Tibial nerve (tissue), 4 donors: ENCODE measurements at places on chromosomes 5 and 9. TPM values are rescaled to one million over a fixed set of nuclear protein-coding genes. Genes with fewer than 3 reads are reported as not detected.

The GALT gene
- total RNA-seq, result 67.3 TPM

The CD180 gene
- total RNA-seq, result 0.21 TPM

The OMD gene
- 56.2 TPM for total RNA-seq

The IRGM gene
- not detected for total RNA-seq

The PKN3 gene
- 7.3 TPM for total RNA-seq

The WDR38 gene
- total RNA-seq, result not detected

The ZDHHC11 gene
- total RNA-seq, result 1.1 TPM

The HNRNPH1 gene
- total RNA-seq, result 661 TPM

The IL9 gene
- not detected for total RNA-seq

DNA sequence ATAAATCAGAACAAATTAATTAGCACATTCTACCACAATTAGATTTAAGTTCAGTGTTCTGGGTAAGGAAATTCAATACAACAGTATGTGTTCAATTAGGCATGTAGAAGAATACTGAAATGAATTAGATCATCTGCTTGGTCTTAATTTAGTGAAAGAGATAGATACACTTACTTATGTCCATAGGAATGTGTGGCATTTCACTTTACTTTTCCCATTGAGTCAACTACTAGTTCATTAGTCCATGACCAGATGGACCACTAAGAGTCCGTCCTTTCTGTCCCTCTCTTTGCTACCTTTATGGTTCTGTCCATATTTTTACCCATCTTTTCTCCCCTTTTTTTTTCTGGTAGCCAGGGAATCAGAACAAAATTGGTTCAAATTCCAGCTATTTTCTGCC, 276.9 kb downstream of the OSTF1 start:
- H3K27ac ChIP-seq, result no peak overlapping the region
- H3K4me3 ChIP-seq, result no peak overlapping the region

DNA sequence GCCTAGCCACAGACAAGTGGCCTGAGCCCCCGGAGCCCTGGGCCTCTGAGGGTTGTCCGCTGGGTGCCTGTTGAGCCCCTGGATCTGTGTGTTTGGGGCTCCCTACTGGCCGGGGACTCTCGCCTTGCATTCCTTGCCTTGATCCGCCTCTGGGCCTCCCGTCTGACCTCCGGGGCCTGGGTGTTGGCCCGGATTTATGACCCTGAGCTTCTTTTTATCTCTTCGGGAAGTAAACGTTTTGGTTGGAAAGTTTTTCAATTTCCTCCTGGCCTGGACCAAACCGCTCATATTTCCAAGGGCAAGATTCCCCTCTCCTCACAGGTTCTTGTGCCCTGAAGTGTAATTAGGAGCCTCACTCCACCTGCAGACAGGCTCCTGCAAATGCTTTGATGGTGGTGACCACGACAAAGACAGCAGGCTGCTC, 69.3 kb upstream of the EGFLAM start:
- no peak overlapping the region for H3K4me3 ChIP-seq
- H3K27ac ChIP-seq, result no peak overlapping the region
- no peaks in the 10 kb centered on the region for H3K27me3 ChIP-seq
- no peak for DNase-seq
- no peaks in the 10 kb centered on the region for H3K4me1 ChIP-seq
- H3K36me3 ChIP-seq, result no peaks in the 10 kb centered on the region

GRCh38 chr5:172901012-172901780, 58.0 kb upstream of the RPL26L1 start:
- peak overlapping the region; percentile 84 for H3K27ac ChIP-seq
- peaks cover 34% of the 10 kb centered on the region for H3K4me1 ChIP-seq
- peaks cover 24% of the 10 kb centered on the region for H3K36me3 ChIP-seq
- no peaks in the 10 kb centered on the region for H3K27me3 ChIP-seq

- H3K27me3 ChIP-seq, result no peaks in the 10 kb centered on the region
- H3K4me1 ChIP-seq, result no peaks in the 10 kb centered on the region
- no peak overlapping the region for H3K4me3 ChIP-seq
These were observed 33.5 kb downstream of the RAB24 start for GRCh38 chr5:177269976-177270375.

GRCh38 chr9:13070612-13071595, 208.6 kb downstream of the MPDZ start:
- no peaks in the 10 kb centered on the region for H3K27me3 ChIP-seq
- H3K4me3 ChIP-seq, result no peak overlapping the region
- H3K36me3 ChIP-seq, result no peaks in the 10 kb centered on the region
- no peak overlapping the region for H3K27ac ChIP-seq
- no peaks in the 10 kb centered on the region for H3K4me1 ChIP-seq

DNA sequence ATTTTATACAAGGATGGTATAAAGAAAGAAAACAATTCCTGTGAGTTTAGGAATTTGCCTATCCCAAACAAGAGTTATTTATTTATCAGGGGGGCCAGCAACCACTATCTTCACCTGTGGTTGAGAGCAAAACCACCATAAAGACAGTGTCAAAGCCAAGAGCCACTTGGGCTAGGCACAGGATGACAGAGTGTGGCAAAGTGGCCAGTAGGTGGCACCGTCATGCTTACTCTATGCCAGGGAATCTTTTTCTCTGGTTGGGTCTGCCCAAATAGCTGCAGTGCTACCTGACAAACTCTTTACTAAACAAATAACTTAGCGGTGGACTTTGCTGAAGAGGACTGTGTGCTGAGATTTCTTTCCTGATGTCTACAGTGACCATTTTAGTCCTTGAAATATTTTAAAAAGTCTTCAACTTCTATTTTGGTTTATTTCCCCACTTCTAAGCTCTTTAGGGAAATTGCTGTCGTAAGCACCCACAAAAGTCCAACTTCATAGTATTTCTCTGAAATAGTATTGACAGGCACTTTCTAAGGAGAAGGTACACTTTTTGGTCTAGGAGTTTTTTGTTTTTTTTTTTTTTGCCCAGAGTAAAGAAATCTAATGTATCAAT, 285.0 kb downstream of the RFX3 start:
- no peaks in the 10 kb centered on the region for H3K4me1 ChIP-seq
- H3K4me3 ChIP-seq, result no peak overlapping the region

- no peaks in the 10 kb centered on the region for H3K27me3 ChIP-seq
- H3K27ac ChIP-seq, result no peak overlapping the region
- H3K4me3 ChIP-seq, result no peak overlapping the region
- DNase-seq, result no peak
These were observed 16.3 kb upstream of the PLEKHG4B start for GRCh38 chr5:75331-76320.

- H3K4me1 ChIP-seq, result no peaks in the 10 kb centered on the region
- no peaks in the 10 kb centered on the region for H3K36me3 ChIP-seq
- peak within 1 kb of the TSS; percentile 75 for H3K27ac ChIP-seq
- no peaks in the 10 kb centered on the region for H3K27me3 ChIP-seq
- H3K4me3 ChIP-seq, result peak within 1 kb of the TSS; percentile 40
These were observed at the start of gene ZNF300 for GRCh38 chr5:150904479-150905311. TSS of gene ZNF300 (minus strand) at chr5:150904980. CDS start at chr5:150903155, 1,825 bp downstream.

GRCh38 chr9:131191857-131192256, 66.5 kb downstream of the NUP214 start:
- H3K27ac ChIP-seq, result no peak overlapping the region
- DNase-seq, result no peak
- no peaks in the 10 kb centered on the region for H3K36me3 ChIP-seq
- H3K27me3 ChIP-seq, result no peaks in the 10 kb centered on the region

DNA sequence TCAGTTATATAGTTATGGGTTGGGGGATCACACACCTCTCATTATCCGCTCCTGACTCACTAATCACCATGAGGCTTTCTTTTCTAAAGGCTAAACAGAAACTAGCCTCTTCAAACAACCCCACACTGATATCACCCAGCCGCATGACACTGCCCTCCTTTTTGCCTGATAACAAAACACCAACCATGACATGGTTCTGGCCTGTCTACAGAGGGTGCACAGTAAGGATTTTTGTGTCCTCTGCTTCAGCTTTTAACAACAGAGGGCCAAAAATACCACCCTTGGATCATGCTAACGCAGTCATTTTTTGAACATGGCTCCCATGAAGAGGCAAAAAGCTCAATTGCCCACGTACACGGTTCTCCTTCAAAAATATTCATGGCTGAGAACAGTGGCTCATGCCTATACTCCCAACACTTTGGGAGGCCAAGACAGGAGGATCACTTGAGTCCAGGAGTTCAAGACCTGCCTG, 4.0 kb downstream of the CMBL start:
- no peaks in the 10 kb centered on the region for H3K27me3 ChIP-seq
- no peaks in the 10 kb centered on the region for H3K4me1 ChIP-seq
- DNase-seq, result no peak

- DNase-seq, result no peak
- H3K4me3 ChIP-seq, result no peak overlapping the region
- H3K36me3 ChIP-seq, result no peaks in the 10 kb centered on the region
- no peaks in the 10 kb centered on the region for H3K4me1 ChIP-seq
These were observed 364.1 kb downstream of the MAN2A1 start for GRCh38 chr5:110053824-110054223.

GRCh38 chr9:128370367-128370751, 815 bp upstream of the URM1 start:
- peaks cover 17% of the 10 kb centered on the region for H3K4me1 ChIP-seq
- H3K36me3 ChIP-seq, result no peaks in the 10 kb centered on the region
- peak overlapping the region; percentile 61 for H3K4me3 ChIP-seq
- no peak for DNase-seq
- H3K27me3 ChIP-seq, result no peaks in the 10 kb centered on the region

DNA sequence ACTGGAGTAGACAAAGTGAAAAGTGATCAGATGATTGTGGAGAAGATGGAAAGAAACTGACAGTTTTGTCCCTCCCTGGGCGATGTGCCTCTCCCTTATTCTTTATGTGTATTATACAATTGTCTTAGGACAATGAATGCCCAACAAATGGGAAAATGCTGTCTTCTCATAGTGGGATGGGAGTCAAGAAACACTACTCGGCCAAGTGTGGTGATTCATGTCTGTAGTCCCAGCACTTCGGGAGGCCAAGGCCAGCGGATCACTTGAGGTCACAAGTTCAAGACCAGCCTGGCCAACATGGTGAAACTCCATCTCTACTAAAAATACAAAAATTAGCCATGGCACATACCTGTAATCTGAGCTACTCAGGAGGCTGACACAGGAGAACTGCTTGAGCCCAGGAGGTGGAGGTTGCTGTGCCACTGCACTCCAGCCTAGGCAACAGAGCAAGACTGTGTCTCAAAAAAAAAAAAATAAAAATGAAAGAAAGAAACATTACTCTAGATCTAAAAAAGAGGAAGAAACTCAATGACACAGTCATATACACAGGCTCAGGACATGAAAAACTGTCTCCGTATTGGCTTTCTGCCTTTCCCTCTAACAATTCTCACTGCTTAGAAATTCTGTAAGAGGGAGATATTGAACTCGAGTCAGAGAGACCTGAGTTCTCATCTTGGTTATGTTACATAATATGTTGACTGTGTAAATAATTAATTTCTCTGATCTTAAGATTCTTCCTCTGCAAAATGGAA, 67.9 kb upstream of the TARS1 start:
- no peak for DNase-seq
- peaks cover 5% of the 10 kb centered on the region for H3K4me1 ChIP-seq
- no peak overlapping the region for H3K27ac ChIP-seq

DNA sequence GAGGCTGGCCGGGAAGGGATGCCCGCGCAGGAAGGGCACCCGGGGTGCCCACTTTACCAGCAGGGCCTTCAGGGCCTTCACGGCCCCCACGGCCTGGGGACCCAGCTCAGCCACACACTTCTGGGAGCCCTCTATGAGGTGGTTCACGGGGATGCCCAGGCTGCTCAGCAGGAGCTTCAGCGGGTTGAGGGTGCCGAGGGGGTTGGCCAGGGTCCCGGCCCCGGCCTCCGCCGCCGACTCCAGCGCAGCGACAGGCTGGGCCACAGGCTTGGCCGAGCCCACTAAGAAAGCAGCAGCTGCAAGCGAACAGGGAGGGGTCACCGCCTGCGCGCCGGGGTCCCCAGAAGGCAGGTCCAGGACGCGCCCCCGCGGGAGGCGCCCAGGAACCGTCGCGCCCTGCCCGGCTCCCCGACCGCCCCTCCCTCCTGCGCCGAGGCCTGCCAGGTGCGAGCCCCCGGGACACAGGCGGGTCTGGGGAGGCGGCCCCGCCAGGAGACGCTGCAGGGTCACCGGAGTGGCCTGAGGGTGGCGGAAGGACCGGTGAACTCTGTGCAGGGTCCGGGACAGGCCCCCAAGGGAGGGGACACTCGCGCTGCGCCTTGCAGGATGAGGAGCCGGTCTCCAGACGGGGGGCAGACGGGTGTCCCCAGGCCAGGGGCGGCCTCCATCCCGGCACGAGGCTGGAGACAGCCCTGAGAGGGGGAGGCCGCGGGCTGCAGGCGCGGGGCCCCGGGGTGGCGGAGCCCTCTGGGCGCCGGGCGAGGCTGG, 572 bp downstream of the SCGB3A1 start:
- no peak overlapping the region for H3K27ac ChIP-seq
- H3K36me3 ChIP-seq, result no peaks in the 10 kb centered on the region
- H3K4me3 ChIP-seq, result no peak overlapping the region
- H3K27me3 ChIP-seq, result no peaks in the 10 kb centered on the region
- peaks cover 22% of the 10 kb centered on the region for H3K4me1 ChIP-seq

DNA sequence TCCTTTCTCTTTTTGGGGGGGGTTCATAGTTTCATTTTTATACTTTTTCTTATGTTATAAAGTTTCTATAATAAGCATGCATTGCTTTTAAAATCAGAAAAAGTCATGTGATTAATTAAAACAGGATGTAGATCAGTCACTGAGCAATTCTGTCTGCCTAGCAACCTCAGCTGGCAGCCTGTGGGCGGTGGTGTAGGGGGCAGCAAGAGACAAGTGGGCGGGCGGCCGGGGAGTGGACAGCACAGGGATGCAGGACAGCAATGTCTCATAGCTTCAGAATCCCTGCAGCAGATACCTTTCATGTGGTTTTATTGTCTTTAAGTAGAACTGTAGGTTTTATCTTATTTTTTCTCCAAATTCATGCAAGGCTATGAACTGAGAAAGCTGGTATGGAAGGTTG, 101.9 kb upstream of the S1PR3 start:
- no peak overlapping the region for H3K4me3 ChIP-seq
- H3K27me3 ChIP-seq, result no peaks in the 10 kb centered on the region
- H3K4me1 ChIP-seq, result no peaks in the 10 kb centered on the region
- no peak overlapping the region for H3K27ac ChIP-seq

- no peak overlapping the region for H3K4me3 ChIP-seq
- H3K36me3 ChIP-seq, result no peaks in the 10 kb centered on the region
- H3K27ac ChIP-seq, result no peak overlapping the region
- H3K27me3 ChIP-seq, result no peaks in the 10 kb centered on the region
These were observed 10.7 kb upstream of the STK32A start for GRCh38 chr5:147223948-147224791.

DNA sequence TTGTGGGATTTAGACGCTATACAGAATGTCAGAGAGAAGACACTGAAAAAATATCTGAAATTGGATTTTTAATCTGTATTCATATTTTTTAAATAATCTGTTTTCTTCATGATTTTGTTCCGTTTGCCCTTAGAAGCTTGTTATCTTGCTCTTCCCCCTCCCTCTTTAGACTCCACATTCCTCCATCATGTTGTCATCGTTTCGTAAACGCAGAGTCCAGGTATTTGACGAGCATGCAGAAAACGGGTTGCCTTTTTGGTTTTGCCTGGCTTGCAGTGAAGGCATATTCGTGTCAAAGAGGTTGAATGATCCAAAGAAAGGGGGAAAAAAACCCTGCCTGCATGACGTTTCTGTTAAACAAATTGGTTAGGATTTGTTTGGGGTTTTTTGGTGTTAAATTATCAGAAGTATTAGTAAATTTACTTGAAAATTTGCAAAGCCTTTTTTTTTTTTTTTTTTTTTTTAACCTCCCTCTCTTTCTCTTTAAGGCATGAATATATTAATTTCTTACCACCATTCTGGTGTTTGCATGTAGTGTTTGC, 2.9 kb downstream of the SPTAN1 start:
- no peaks in the 10 kb centered on the region for H3K27me3 ChIP-seq
- H3K4me3 ChIP-seq, result peak overlapping the region; percentile 98
- no peak for DNase-seq
- H3K27ac ChIP-seq, result peak overlapping the region; percentile 94
